Activated CD4-positive, alpha-beta T cell treated with anti-CD3 and anti-CD28 coated beads for 4 hours (primary cell): ENCODE measurements at places on chromosomes 6 and 20.

DNA sequence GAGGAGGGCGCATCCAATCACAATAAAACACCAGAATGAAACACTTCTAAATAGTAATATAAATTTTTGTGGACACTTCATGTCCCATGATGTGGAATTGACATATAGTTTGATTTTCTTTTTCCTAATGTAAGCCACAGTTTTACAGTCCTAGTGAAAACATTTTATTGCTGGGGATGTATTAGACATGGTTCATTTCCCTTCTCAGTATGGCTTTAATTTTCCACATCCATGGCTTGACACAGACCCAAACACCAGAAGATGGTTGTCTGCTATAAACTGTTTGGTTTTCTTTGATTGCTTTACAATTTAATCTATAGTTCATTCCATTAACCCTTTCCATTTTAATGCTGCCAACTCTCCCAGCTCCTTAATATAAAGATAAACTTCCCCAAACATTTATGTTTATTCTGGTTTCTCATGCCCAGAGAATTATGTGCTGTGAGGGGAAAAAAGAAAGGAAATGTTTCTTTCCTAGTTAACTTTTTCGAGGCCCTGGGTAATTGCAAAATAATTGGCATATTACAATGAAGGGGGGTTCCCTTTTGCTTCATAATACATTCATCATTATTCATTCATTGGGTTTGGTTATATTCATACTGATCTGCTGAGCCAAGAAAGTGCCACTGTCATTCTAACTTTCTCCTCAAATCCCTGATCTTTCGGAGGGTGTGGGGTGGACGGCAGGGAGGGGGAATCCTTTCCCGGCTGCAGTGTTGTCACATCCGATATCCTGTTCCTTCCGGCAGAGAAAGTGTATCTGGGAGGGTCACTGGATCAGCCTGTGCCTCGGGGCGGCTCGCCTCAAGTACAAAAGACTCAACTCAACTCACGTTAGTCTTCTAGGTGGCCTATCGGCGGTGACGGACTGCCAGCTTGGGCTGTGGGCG lies 127.6 kb upstream of the TFAP2D start:
- DNase-seq: no peak

DNA sequence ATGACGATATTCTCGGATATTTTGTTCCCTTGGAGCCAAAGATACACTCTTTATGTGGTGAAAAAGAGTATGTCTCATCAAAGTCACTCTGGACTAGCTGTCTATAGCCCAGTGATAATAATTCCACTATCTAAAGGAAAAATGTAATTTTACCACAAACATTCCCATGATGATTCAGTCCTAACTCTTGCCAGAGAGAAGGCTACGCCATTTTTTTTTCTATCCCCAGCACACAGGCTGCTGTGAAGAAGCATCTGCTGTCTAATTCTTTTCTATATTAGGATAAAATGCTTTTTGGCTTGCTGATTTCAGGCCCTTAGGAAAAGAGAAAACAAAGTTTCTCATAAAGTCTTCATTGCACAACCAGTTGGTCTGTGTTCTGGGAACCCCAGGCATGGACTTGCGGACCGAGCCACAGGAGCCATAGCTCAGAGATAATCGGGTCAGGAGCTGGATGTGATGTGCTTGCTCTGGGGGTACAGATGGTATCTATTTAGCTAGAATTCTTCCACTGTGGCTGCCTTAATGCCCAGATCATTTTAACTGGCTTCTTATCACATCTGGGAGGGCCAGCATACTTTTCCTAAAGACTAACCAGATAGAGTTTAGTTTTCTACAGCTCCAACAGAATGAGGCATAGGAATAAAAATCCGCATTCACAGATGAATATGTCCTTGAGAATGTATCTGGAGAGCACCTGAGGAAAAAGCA lies 683.7 kb upstream of the ID4 start:
- no peak for DNase-seq

DNA sequence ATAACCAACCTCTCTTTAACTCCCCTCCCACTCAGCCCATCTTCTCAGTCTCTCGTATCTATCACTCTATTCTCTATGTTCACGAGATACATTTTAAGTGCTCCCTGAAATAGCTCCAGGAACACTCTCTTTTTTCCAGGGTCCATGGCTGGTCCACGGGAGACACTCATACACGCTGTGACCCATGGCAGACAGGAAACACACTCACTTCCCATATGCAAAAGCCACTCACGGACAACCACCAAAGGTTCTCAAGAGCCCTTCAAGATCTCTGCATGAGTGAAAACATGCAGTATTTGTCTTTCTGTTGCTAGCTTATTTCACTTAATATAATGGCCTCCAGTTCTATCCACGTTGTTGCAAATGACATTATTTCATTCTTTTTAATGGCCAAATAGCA lies 71.4 kb upstream of the PCSK2 start:
- DNase-seq: no peak

- DNase-seq: peak; percentile 48
Measured at GRCh38 chr20:57594092-57594951, 25.9 kb downstream of the ZBP1 start.

GRCh38 chr20:31608251-31608945 lies 3.3 kb downstream of the ID1 start:
- no peak for DNase-seq

GRCh38 chr20:8932192-8933165 lies 136.4 kb upstream of the PLCB4 start:
- no peak for DNase-seq
